Pancreas (tissue), 10 donors: ENCODE measurements at places on chromosomes 11 and 22. TPM values are rescaled to one million over a fixed set of nuclear protein-coding genes. Genes with fewer than 3 reads are reported as not detected.
A peak's percentile ranks its signal among the peaks of the same experiment; 100 is the strongest.

Gene CHST1
- total RNA-seq, result 4.8 TPM

DNA sequence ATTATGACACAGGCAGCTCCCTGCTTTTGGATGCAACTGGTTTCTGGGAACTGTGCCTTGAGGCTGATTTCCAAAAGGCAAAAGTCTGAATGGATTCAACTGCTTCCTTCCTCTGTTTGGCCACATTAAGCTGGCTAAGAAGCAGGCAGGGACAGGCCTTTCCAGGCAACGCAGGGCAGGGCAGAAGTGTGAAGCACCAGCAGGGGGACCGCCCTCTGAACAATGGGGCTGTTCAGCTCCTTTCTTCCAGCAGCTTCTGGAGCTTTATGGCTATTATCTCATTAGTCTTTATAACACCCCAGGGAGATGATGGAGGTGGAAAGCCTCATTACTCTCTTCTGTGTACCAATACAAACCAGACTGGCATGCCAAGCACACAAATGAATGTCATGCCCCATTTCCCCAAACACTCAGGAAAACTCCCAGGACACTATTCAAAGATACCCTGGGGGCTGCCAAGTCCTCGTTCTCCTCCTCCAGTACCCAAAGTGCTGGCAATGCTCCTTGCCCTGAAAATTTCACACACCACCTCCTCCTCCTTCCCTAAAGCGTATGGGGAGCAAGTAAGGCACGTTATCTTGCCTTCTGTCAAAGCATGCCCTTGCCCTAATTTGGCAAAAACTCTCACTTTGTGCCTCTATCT is 21.3 kb downstream of the MORC2 start:
- DNase-seq, result no peak
- no peaks in the 10 kb centered on the region for H3K27me3 ChIP-seq
- H3K36me3 ChIP-seq, result no peaks in the 10 kb centered on the region
- no peak overlapping the region for H3K27ac ChIP-seq
- no peaks in the 10 kb centered on the region for H3K4me1 ChIP-seq
- no peak overlapping the region for H3K4me3 ChIP-seq

GRCh38 chr11:68993546-68993945 is 12.8 kb upstream of the MRGPRD start:
- no peaks in the 10 kb centered on the region for H3K4me1 ChIP-seq
- H3K27me3 ChIP-seq, result no peaks in the 10 kb centered on the region
- H3K36me3 ChIP-seq, result no peaks in the 10 kb centered on the region
- no peak for DNase-seq

- DNase-seq, result no peak
- no peak overlapping the region for H3K27ac ChIP-seq
- H3K27me3 ChIP-seq, result no peaks in the 10 kb centered on the region
- no peaks in the 10 kb centered on the region for H3K4me1 ChIP-seq
- H3K36me3 ChIP-seq, result no peaks in the 10 kb centered on the region
These were observed 83.1 kb upstream of the GDPD4 start for GRCh38 chr11:77384571-77384970.

DNA sequence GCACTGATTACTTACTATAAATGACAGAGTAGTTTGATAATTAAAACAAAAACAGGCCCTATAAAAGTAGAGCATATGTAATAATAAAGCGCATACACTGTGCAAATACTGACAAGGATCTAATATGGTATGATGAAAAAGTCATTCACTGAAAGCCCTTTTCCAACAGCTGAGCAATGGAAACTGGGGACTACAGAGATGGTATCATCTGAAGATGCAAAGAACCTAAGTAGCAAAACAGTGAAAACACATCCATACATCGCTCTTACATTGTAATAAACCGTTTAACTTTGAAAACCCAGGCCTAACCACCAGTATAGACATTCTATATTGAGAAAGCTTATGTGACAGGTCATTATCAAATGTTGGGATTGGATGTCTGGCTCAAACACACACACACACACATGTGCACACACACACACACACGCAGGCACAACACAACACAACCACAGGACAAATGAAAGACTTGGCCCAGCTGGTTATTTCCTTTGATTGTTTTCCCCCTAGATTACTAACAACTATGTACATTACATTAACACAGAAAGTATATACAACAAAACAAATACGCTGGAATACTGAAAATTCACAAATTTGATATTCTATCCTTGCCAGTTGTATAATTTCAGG is 119.5 kb downstream of the APOL5 start:
- H3K4me3 ChIP-seq, result no peak overlapping the region
- DNase-seq, result no peak
- peaks cover 26% of the 10 kb centered on the region for H3K4me1 ChIP-seq
- no peaks in the 10 kb centered on the region for H3K36me3 ChIP-seq
- no peak overlapping the region for H3K27ac ChIP-seq
- no peaks in the 10 kb centered on the region for H3K27me3 ChIP-seq

- no peak for DNase-seq
- peak overlapping the region; percentile 76 for H3K27ac ChIP-seq
- H3K4me3 ChIP-seq, result no peak overlapping the region
- H3K4me1 ChIP-seq, result peaks cover 10% of the 10 kb centered on the region
- no peaks in the 10 kb centered on the region for H3K27me3 ChIP-seq
These were observed 12.9 kb upstream of the CASTOR1 start for GRCh38 chr22:30301995-30302809.

DNA sequence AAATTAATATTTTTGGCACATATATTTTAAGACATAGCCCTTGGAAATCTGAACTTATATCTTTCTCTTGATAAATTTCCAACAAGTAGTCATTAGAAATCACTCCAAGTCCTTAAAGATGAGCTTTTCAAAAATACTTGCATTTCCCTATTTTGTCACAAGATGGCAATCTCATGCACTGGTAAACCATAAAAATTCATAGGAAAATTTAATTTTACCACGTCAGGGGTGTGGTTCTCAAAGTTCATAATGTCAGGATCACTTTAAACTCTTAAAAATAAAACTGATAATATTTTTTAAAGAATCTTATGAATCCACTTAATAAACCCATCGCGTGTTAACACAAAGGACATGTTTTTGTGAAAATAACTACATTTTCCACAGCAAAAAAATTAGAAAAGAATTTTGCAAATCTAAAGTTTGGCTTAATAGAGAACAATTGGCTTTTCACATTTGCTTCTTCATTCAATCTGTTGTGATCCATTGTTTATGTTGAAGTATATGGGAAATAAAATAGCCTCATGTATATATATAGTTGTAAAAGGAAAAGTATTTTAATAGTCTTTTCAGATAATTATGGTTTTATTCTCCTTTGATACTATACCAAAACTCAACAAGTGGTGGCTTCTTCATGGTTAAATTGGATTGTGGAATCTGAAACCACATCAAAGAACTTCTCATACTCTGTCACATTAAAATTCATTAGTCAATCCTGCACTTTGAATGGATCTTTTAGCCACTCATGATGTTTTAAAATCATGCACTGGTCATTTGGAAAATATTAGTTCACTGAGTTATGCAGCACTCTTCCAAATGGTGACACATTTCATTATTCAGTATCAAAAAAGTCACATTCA is 169.1 kb downstream of the CADM1 start:
- H3K27me3 ChIP-seq, result no peaks in the 10 kb centered on the region
- no peak overlapping the region for H3K27ac ChIP-seq
- H3K4me1 ChIP-seq, result no peaks in the 10 kb centered on the region
- no peak for DNase-seq
- no peaks in the 10 kb centered on the region for H3K36me3 ChIP-seq

- H3K27me3 ChIP-seq, result no peaks in the 10 kb centered on the region
- DNase-seq, result no peak
- H3K36me3 ChIP-seq, result no peaks in the 10 kb centered on the region
- no peak overlapping the region for H3K27ac ChIP-seq
- H3K4me3 ChIP-seq, result no peak overlapping the region
- peaks cover 4% of the 10 kb centered on the region for H3K4me1 ChIP-seq
These were observed 105.2 kb downstream of the MAML2 start for GRCh38 chr11:96237766-96238266.
